ENCODE measurements at places on chromosomes 13 and 19. TPM values are rescaled to one million over a fixed set of nuclear protein-coding genes. Genes with fewer than 3 reads are reported as not detected.

GRCh38 chr19:11196406-11197287, 698 bp downstream of the KANK2 start:
- no peak for DNase-seq

GRCh38 chr13:32759152-32759551, 172.9 kb downstream of the PDS5B start:
- DNase-seq, result no peak

CAMSAP3 gene
- total RNA-seq, result 3.9 TPM

ZNF888 gene
- total RNA-seq, result 2.8 TPM

DNA sequence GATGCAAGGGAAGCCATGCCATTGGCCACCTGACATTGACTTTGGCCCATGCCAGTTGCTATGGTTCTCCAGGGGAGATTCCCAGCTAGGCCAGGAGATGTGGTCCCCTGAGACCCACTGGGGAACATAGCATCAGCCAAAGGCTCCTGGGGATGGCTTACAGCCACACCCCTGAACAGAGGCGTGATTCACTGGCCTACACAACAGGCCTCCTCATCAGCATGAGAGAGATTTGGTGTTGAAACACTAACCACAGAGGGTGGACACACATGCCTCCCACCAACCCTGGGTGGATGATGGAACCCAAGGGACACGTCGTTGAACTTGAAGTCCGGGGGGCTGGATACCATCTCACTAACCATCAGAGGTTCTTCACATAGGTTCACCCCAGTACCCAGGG, 14.4 kb downstream of the IQCN start:
- no peak for DNase-seq

DNA sequence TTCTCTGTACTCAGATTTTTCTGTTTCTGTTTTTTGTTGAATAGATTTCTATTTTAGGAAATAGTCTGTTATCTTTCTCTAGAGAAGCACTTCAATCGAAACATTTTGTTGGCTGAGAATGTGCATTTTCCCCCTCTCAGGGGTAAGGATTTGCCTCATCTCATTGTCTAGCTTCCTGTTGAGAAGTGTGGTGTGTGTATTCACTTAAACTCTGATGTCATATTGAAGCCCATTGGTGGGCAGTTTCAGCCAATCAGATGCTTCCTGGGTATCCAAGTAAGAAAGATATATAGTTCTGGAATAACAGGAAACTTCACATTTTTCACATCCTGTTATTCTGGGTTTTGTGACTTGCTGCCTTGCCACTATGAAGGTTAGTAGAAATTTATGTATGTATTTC, 87.6 kb downstream of the ARHGEF7 start:
- no peak for DNase-seq

- no peak for DNase-seq
Measured at GRCh38 chr13:113117335-113117872, 5.2 kb upstream of the F10 start.

DNA sequence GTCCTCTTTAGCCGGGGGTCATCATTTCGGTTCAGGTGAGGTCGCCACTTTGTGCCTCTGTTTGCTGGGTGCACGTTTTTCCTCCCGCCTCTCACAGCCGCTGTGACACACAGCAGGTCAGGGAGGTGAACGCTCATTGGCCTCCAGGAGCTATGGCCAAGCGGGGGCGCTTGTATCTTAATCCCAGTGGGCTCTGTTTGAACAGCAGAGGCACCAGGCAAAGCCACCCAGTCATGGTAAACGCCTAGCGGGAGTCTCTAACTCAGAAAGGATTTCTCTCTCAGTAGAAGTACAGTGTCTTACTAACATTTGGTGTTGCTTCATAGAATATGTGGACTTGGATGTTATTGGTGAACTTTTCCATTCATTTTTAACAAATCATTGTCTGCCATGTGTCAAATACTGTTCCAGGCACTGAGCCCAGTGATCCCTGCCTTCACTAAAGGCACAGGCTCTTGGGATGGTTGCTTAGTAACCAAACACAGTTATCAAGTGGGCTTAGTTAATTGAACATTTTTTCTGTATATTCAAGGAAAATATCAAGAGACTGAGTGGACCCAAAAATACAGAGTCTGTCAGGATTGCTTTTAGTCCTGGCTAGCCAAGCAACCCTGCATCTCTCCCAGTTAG, 186.7 kb downstream of the STK24 start:
- no peak for DNase-seq

- DNase-seq, result no peak
Measured at GRCh38 chr13:66489586-66489985, 740.5 kb downstream of the PCDH9 start.

GRCh38 chr19:10471909-10472308, 31.2 kb downstream of the KEAP1 start:
- DNase-seq, result no peak

ZNF256 gene
- total RNA-seq, result 9.1 TPM

POLRMT gene
- total RNA-seq, result 40.5 TPM

DNA sequence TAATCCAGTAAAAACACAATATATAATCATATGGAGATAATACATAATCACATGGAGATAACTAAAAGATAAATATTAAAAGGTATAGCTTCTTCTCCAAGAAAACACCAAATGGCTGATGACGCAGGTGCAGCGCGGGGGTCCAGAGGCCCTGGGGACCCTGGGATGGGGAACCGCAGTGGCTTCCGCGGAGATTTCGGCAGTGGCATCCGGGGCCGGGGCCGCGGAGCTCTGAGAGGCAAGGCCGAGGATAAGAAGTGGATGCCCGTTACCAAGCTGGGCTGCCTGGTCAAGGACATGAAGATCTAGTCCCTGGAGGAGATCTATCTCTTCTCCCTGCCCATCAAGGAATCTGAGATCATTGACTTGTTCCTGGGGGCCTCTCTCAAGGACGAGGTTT, 10.5 kb downstream of the ZNF44 start:
- no peak for DNase-seq

DNA sequence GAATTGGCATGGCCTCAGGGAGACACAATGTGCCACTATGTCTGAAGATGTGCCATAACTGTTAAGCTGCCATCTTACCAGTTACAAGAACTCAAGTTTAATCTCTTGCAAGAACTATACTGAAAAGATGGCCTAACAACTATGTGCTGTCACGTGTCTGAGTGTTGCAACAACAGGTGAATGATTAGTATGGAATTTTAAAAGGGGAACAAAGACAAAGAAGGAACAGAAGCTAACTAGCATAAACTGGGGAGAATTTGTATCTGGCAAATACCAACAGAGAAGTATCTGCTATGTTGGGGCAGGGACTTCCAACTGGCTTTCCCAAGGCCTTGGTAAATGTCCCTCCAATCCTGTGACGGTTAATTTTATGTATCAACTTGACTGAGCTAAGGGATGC, 11.5 kb upstream of the ACOD1 start:
- DNase-seq, result no peak

GRCh38 chr19:28403690-28404089, 809.3 kb downstream of the UQCRFS1 start:
- peak; percentile 31 for DNase-seq

DNA sequence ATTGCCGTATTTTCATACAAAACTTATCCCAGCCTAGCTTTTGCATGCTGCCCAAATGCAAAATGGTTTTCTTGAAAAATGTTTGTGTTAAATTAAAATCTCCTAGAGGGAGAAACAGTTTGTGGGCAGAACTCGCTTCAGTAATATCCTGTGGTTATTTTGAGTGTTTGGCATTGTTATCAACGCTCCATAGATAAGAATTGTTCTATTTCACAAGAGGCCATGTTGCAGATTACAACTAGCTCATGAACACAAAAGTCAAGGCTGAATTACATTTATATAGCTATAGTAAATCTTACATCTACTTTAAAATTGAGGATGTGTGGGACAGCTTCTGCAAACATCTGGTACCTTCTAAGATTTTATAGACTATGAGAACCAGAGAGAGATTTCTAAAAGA, 447.9 kb downstream of the DCT start:
- no peak for DNase-seq

CFD gene
- 9.9 TPM for total RNA-seq

DNA sequence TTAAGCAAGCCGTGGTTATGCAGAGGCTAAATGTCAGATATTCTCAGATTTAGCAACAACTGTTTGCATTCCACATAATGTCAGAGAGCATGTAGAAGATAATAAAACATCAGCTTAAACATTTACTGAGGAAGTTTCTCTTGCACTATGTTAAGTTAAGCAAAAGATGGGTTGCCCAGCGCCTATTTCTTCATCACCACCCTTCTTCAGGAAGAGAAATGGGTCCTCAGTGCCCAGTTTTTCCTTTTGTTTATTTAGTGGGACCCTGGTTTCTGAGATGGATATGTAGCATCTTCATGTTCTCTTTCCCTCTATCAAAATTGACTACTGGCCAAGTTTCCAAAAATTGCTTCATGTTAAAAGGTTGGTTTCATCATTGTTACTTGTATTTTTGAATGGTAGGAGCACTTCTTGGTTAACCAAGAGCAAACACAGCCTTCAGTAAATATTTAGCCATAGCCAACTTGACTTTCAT, 356.8 kb downstream of the RFC3 start:
- no peak for DNase-seq

UBE2L5 gene
- not detected for total RNA-seq

DNA sequence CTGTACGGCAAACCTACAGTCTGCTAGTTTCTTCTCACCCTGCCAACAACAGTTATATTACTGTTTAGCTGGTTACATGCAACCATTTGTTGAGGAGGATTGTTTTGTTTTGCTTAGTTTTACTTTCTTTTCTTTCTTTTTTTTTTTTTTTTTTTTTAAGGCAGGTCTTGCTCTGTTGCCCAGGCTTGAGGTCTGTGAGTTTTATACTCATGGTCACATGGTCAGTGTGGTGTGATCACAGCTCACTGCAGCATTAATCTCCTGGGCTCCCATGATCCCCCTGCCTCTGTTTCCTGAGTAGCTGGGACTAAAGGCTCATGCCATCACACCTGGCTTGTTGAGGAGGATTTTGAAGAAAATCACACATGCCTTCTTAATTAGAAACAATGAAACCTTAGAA, 505.6 kb downstream of the GPC5 start:
- DNase-seq, result peak; percentile 33

NUCB1 gene
- 348 TPM for total RNA-seq

- DNase-seq, result no peak
Measured at GRCh38 chr19:50570997-50571396, 2.8 kb upstream of the LRRC4B start.

DNA sequence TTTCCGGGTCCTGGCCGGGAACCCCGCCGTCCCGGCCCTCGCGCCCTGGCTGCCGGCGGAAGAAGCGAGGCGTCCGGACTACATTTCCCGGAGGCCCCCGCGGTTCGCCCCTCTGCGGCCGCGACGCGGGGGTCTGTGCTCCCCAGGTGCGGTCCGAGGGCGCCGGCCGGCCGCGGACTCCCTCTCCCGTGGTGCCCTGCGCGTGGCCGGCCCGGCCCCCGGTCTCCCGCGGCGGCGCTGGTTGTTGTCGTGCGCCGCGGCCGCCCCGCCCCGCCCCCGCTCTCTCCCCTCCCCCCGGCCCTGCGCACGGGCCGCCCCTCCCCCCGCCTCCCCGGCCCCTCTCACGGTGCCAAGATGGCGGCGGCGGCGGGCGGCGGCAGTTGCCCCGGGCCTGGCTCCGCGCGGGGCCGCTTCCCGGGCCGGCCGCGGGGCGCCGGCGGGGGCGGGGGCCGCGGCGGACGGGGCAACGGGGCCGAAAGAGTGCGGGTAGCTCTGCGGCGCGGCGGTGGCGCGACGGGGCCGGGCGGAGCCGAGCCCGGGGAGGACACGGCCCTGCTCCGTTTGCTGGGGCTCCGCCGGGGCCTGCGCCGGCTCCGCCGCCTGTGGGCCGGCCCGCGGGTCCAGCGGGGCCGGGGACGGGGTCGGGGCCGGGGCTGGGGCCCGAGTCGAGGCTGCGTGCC, at the start of gene KMT2B:
Gene KMT2B (plus strand): TSS at position 339 of the 680 bp plus-strand sequence. CDS start 16 bp downstream, at position 355.
- peak; percentile 99 for DNase-seq

DNA sequence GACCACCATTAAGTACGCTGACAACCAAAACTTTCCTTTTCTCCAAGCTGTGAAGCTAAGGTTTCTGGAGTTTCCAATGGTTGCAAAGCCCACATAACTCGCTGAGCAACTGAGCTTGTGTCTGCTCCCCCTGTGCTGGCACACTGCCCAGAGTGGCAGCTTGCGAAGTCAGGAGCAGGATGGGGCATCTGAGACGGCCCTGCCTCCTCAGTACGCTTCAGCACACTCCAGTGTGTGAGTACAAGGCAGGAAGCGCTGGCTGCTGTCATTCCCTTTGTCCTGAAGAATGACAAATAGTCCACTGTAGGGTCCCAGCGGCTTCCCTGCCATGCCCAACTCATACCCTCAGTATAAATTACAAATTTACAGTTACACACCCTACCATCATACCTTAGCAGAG, 51.5 kb downstream of the SKA3 start:
- DNase-seq, result peak; percentile 47

- no peak for DNase-seq
Measured at GRCh38 chr19:28634019-28634328, 579.0 kb downstream of the UQCRFS1 start.

- no peak for DNase-seq
Measured at GRCh38 chr19:20612711-20613316, 47.2 kb upstream of the ZNF737 start.

- peak; percentile 98 for DNase-seq
Measured at GRCh38 chr19:43527860-43528622, 1.0 kb upstream of the ETHE1 start.

C19orf67 gene
- not detected for total RNA-seq

- DNase-seq, result no peak
Measured at GRCh38 chr19:48708471-48708870, 11.1 kb downstream of the MAMSTR start.

GRCh38 chr13:49533591-49534269, 38.0 kb downstream of the PHF11 start:
- DNase-seq, result no peak

- DNase-seq, result no peak
Measured at GRCh38 chr19:44848812-44849447, 2.8 kb downstream of the NECTIN2 start.

PROZ gene
- total RNA-seq, result not detected

CYP2S1 gene
- 10.6 TPM for total RNA-seq

- DNase-seq, result no peak
Measured at GRCh38 chr19:30685426-30686000, 313.3 kb downstream of the ZNF536 start.

GRCh38 chr13:79781829-79782540, 301.0 kb downstream of the NDFIP2 start:
- DNase-seq, result no peak

DNA sequence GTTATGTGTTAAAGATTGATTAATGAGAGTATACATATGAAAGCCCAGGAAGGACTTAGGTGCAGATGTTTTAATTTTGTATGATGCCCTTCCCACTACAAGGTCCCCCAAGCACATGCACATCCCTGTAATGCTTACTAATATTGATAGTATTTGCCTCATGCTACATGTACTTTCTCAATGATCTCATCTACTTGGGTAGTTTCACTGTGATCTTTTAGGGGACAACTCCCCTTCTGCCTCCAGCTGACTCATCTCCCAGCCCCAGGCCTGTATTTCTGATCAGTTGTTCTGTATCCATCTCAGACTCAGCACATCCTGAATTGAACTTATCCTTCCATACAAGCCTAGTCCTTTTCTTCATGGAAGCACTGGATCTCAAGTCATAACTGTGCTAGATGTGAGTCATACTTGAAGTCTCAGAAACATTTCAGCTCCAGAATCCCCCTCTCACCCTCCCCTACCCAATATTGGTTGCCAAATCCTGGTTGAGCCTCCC, 49.4 kb upstream of the INTS6 start:
- no peak for DNase-seq

- DNase-seq, result no peak
Measured at GRCh38 chr13:72198042-72198441, 331.0 kb upstream of the DACH1 start.

Measured in Caki2 (cell line).